ENCODE measurements at places on chromosomes 11 and 22.

- no peak for DNase-seq
Measured at GRCh38 chr11:125579811-125580210, 10.5 kb downstream of the EI24 start.

DNA sequence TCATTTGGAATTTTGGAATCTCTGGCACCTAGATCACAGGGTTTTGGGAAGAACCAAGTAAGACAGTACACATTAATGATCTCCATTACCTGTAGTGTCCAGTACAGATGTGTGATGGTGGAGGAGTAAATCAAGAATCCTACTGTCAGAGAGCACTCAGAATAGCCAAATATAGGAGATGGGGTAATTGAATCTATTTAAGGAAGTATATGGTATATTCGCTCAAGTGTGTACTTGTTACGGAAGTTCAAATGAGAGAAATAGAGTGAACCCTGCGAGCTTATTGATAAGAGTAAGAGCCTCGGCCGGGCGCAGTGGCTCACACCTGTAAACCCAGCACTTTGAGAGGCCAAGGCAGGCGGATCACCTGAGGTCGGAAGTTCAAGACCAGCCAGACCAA lies 2.2 kb downstream of the SPCS2 start:
- no peak for DNase-seq

- DNase-seq: no peak
Measured at GRCh38 chr11:126891556-126892217, 108.9 kb downstream of the KIRREL3 start.

DNA sequence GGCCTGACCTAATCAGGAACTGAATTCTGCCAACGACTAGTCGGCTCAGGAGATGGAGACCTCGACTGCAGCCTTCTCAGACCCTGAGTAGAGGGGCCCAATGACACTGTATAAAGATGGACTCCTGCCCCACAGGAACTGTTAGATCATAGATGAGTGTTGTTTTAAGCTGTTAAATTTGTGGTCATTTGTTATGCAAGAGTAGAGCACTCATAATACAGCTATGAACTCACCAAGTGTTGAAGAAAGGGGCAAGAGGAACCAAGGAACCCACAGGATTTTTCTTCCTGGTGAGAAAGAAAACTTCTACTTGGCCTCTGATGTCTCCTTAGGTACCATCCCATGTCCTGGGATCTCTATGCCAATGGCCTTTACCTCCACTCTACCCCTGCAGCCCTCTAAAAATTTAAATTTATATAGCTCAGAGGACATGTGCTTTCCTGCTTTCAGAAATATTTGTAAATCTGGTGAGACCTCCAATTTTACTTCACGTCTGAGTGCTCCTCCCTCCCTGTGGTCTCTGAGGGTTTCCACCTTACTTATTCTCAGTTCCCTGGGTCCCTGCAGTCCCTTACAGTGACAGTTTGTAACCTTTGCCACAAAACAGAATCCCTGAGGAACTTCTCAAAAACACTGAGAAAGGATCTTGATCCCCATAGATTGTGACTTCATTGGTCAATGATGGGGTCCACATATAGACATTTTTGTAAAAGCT lies 256.3 kb upstream of the ARHGAP20 start:
- DNase-seq: no peak

- no peak for DNase-seq
Measured at GRCh38 chr11:12686246-12687060, 12.2 kb downstream of the TEAD1 start.

- DNase-seq: no peak
Measured at GRCh38 chr11:96130061-96130620, 206.2 kb upstream of the MTMR2 start.

- no peak for DNase-seq
Measured at GRCh38 chr22:36913427-36914389, at the start of gene CSF2RB. Gene CSF2RB, plus strand, starts transcription at chr22:36913628. Its CDS starts 8,580 bp downstream, at chr22:36922208.

Data from natural killer cell treated with Interleukin-12 subunit alpha and Interleukin-12 subunit beta and Interleukin-15 and Interleukin-18, amount 100 ng/mL, for 72 hours (primary cell).